SJSA1 (cell line): ENCODE measurements at places on chromosomes 3 and 15.

- DNase-seq, result no peak
These were observed 107.3 kb downstream of the ITPR1 start for GRCh38 chr3:4600493-4600892.

- DNase-seq, result no peak
These were observed 72.4 kb upstream of the MME start for GRCh38 chr3:155007729-155008128.

DNA sequence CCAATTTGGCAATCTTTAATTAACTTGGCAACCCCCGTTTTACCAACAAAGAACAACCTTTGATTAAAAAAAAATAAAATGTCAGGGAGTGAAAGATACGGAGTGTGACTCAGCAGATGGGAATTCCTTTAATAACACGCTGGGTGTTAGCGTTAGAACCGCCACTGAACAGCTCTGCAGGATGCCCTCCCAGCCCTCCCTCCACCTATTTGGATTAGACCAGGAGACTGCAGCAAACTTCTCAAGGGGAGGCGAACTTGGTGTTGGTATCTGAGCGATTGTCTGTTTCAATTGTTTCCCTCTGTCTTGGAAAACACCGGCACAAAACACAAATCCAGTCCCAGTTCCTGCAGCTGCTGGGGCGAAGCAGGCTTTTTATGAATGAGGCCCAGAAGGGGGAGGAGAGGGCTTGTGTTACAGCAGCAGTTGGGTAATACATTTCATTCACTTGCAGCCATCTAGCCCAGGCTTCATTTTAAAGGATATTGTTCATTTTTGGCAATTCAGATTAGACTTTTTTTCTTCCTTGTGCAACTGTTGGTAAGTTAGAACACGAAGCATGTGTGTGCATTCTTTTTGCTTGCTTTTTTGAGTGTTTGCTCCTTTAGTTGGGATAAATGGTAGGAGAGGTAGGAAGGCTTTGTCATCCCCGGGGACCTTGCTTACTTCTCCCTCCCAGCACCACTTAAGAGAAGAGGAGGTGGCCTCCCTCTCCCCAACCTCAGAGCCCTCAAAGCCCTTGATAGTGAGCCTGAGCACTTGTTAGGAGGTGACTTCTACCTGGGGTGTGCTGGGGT lies 152.3 kb downstream of the IGF1R start:
- DNase-seq, result peak; percentile 85

DNA sequence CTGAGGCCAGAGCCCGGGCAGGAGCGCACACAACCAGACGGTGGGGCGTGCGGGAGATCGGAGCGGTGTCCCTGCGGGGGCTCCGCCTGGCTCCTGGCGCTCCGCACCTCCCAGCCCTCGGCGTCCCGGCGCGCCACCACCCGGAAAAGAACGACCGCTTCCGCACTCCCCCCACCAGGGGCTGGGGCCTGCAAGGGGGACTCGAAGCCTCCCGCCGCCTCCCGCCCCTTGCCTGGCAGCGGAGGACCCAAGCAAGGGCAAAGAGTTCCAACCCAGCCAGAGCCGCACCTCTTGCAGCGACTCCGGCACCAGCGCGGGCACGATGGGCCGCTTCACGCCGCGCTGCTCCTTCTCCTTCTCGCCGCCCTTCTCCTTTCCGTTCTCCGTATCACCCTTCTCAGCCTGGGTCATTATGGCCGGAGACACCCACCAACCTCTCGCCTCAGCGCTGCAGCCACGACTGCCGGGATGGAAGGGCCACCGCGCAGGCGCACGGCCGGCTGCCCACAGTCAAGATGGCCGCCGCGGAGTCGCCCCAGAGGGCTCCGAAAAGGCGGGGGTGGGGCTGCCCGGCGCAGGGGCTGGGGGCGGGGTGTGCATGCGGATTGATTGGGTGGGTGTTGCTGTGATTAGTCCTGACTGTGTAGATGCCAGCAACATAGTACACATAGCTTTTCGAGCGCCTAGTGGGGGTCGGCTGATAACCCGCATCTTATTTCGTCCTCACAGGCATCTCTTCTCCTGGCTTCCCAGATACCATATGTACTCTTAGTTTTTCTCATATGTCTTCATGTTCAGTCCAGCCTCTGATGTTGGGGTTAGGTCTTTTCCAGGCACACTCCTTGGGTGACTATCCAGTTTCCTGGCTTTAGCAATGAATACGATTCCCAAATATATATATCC lies at the start of gene ACTR8:
Gene ACTR8, minus strand, starts transcription at position 462 of the 903 bp plus-strand sequence. Its CDS starts 51 bp downstream, at position 411.
- DNase-seq, result peak; percentile 84
